ENCODE measurements at places on chromosomes 7 and 10.
A peak's percentile ranks its signal among the peaks of the same experiment; 100 is the strongest.

DNA sequence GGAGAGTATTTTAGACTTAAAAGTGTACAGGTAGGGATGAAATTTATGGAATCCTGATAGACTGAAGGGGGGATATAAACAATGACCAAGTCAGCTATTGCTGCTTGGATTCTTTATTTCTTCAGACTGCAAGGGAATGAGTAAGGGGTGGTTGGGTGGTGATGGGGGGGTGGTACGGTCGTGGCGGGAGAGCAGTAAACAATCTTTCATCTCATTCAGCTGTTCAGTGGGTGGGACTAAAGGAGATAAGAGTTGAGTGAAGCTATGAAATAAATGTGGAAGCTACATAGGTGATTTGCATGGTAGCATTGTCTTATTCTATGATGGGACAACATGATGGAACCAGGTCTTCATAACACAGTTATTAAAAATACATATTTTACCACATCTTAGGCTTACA lies 1.8 kb downstream of the SEPTIN7 start:
- DNase-seq, result no peak

- DNase-seq, result no peak
These were observed 43.1 kb downstream of the ARID5B start for GRCh38 chr10:61944410-61945147.

- no peak for DNase-seq
These were observed 1189.5 kb downstream of the GATA3 start for GRCh38 chr10:9243941-9244411.

- DNase-seq, result peak; percentile 68
These were observed 445 bp upstream of the ATRNL1 start for GRCh38 chr10:115092555-115093285.

DNA sequence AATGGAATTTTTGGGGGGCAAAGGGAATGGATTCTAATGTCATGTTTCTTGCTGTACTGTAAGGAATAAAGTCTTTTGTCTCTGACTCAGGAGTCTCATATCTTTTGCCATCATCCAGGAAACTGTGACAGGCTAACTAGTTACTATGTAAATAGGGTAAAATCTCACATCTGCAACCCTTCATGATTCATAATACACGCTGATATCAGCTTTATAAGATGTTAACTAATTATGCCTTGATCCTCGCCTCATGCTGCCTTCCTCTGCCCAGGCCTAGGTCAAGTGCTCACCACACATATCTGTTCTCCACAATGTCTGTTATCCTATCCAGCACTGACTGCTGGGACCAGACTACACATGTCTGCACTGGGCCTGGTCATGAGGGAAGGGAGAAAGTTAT lies 81.3 kb upstream of the CXCL12 start:
- DNase-seq, result no peak

GRCh38 chr7:131499801-131500200 lies 56.6 kb downstream of the PODXL start:
- no peak for DNase-seq

- no peak for DNase-seq
These were observed 298.3 kb downstream of the GALNT17 start for GRCh38 chr7:71430246-71430645.

DNA sequence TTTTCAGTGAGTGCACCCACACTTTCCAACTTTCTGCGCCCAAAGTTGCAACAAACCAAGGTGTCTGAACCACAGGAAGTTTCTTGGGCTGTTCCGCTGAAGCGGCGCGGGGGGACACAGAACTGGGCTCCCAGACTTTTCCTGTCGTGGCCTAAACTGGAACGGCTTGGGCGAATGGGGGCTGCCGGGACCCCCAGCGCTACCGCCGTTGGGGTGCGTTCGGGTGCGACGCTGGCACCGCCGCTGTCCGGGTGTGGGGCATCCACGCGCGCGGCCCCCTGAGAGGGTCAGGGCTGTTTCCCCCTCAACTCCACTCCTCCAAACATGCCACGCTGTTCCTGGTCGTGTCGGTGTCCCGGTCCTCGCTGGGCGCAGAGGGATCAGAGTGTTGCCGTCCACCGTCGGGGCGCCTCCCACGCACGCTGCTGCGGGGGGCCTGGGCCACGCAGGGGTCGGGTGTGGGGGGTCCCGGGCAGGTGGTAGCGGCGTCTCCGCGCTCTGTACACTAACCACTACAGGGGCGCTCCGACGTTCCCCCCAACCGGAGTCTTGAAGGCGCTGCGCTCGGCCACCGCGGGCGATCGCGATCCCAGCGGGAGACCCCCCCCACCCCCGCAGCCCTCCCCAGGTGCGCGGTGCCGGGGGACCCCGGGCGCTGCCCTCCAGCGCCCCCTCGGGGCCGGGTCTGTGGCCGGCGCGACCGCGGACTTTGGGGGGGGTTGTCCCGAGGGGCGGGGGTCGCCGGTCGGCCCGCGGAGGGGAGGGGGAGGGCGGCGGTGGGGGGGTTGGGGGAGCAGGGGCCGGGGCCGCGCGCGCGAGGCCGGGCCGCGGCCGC lies 2.2 kb upstream of the CUX1 start:
- DNase-seq, result peak; percentile 67

GRCh38 chr7:4835398-4836205 lies 26.2 kb downstream of the PAPOLB start:
- DNase-seq, result no peak

GRCh38 chr10:4016214-4016740 lies 231.3 kb upstream of the KLF6 start:
- no peak for DNase-seq

DNA sequence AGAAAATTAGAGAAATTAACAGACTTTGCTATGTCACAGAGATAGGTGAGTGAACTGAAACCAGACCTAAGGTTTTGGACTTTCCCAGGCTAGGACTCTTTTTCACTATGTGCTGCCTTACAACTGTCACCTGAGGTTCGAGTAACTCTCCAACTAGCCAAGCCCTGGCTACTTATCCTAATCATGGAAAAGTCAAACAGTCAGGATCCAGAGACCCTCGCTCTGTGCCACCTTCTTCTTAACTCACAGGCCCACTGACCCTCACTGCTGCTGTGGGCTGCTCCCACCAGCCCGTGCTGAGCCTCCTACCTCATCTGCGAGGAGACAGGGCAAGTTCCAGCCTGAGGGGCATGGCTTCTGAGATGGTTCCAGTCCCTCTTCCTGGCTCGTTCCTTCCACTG lies 211.4 kb upstream of the KLF14 start:
- DNase-seq, result no peak

DNA sequence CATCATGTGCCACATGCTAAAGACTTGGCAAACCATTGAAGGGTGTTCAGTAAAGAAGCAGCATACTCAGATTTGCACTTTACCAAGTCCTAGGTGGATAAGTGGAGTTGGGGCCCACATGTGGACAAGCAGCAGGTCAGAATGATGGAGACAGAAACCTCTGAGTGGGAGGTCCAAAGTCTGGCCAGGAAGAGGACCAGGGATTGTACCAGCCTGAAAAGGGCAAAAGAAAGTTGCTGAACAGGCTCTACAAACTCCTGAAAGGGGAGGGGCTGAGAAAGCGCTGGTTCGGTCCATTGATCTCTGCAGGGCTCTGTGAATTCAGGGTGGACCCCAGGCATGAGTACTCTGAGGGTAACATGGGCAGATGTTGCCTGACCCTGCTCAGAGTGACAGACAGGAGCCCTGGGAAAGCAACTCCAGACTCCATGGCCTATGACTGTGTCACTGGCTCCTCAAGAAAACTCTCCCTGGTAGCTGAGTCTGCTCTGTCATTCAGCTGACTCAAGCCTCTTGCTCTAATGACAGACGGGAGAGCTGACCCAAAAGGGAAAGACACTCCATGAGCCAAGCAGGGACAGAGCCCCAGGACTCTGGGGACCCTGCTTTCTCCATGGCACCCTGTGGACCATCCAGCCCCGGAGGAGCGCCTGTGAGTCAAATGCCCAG lies 68.5 kb downstream of the TBXAS1 start:
- no peak for DNase-seq

DNA sequence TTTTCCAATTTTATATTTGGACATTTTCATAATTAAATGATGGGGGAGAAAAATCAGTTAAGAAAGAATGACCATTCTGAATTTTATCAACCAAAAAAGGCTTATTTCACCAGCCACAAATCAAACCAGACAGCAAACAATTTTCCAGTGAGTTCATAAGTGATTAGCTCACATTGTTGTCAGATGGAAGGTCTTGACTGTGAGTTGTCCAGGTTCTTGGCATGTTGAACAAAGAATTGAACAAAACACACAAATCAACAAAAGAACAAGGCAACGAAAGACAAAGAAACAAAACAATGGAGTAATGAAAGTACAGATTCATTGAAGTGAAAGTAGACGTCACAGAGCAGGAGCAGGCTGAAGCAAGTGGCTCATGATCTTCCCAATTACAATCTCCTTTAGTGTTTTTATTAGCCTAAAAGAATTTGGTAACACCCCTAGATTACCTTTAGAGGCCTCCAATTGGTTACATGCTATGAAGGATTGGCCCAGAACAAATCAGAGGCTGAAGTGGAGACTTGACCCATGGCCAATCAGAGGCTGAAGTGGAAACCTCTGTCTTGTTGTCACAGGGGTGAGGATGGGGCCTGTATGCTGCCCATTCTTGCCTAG lies 248.7 kb downstream of the NEBL start:
- no peak for DNase-seq

DNA sequence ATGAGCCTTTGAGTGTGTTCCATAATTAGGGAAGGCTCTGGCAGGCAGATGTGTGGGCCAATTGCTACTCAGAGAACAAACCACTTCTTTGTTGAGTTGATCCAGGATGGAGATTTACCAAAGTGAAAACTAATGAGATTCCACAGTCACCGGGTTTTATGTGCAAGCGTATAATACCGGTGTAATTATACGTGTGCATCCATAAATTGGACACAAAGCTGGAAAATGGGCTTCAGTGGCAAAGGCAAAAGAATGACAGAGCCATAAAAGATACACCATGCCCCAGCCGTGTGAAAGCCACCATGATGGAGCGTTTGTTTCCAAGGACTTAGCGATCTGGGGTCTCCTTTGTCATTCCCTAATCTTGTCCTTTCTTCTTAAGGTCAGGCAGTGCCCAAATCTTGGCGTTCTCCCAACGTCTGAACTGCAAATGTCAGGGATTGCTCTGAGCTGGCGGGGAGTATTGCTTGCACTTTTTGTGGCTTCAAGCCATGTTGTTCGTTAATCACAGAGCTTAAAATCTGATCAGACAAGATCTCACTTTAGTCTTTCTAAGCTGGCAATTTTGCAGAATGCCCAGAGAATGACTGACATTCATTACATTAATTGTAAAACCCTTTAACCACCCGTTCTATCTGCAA lies 70.1 kb downstream of the NPTX2 start:
- no peak for DNase-seq

GRCh38 chr10:89633484-89633883 lies 11.6 kb downstream of the PANK1 start:
- no peak for DNase-seq

DNA sequence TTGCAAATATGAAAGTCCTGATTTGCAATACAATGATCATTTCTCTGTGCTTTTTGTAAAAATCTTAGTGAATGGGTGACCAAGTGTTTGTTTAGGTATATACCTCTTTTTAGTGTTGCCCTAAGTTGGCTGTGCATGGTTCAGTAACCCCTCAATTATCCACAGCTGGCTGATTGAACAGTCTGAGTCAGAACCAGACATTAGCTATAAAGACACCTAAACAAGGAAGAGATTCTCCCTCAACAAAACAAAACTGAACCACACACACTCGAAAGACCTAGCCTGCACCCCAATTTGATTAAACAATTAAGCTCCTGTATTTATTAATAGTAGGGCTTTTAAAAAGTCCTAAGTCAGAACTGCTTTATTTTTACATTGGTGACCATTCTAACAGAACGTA lies 2.8 kb downstream of the RSBN1L start:
- no peak for DNase-seq

DNA sequence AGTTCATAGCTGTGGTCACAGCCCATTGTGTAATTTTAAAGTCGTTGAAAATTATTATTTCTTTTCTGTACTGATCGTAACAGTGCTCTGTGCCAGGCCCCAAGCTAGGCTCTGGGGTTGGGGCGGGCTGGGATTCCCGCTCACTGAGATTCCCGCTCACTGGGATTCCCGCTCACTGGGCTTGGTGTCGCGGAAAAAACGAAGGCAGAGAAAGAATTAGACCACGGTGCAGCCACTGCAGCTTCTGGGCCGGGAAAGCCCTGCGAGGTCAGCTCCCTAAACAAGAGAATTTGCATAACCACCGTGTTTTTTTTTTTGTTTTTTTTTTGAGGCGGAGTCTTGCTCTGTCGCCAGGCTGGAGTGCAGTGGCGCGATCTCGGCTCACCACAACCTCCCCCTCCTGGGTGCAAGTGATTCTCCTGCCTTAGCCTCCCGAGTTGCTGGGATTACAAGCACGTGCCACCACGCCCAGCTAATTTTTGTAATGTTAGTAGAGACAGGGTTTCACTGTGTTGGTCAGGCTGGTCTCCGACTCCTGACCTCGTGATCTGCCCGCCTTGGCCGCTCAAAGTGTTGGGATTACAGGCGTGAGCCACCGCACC lies 31.2 kb downstream of the FOXK1 start:
- peak; percentile 56 for DNase-seq

Data from uterus (tissue), 4 donors.